ENCODE measurements at places on chromosomes 2 and 18. TPM values are rescaled to one million over a fixed set of nuclear protein-coding genes. Genes with fewer than 3 reads are reported as not detected.

GRCh38 chr2:14602309-14602708, 30.2 kb upstream of the LRATD1 start:
- no peak for DNase-seq

Gene PAX3
- total RNA-seq, result not detected

DNA sequence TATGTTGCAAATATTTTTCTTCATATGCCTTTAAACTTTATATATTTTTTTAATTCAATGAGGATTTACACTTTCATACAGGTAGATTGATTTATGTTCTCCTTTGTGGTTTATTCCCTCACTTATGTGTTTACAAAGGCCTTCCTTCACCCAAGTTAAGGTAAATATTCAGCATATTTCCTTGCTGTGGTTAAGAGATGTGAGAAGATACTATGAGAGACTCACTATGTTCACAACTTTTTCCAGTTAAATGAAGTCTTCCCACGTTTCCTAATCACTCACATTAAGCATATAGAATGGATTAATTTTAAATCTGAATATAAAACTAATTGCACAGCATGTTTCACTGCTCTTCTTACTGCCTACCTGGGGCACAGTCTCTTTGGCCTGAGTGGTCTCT, 597 bp downstream of the PECR start:
- no peak for DNase-seq

Gene ITPRIPL1
- total RNA-seq, result 2.7 TPM

DNA sequence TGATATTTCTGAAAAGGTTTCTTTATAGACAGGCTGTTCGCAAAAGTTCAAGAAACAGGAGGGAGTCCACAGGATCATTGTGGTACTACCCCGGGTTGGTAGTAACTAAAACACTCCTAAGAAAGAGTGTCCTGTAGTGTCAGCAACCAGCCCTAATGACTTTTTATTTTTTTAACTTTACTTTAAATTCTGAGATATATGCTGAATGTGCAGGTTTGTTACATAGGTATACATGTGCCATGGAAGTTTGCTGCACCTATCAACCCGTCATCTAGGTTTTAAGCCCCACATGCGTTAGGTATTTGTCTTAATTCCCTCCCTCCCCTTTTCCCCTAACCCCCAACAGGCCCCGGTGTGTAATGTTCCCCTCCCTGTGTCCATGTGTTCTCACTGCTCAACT, 1396.9 kb upstream of the ZEB2 start:
- DNase-seq, result no peak

- no peak for DNase-seq
Measured at GRCh38 chr2:205270689-205271088, 411.6 kb upstream of the NRP2 start.

Gene CCL20
- total RNA-seq, result not detected

Gene MRPS5
- 44.4 TPM for total RNA-seq

Gene GKN2
- not detected for total RNA-seq

All from activated B cell treated with CpG ODN at 0.5 μM for 24 hours (primary cell).